ENCODE measurements at places on chromosomes 3 and 15.
A peak's percentile ranks its signal among the peaks of the same experiment; 100 is the strongest.

DNA sequence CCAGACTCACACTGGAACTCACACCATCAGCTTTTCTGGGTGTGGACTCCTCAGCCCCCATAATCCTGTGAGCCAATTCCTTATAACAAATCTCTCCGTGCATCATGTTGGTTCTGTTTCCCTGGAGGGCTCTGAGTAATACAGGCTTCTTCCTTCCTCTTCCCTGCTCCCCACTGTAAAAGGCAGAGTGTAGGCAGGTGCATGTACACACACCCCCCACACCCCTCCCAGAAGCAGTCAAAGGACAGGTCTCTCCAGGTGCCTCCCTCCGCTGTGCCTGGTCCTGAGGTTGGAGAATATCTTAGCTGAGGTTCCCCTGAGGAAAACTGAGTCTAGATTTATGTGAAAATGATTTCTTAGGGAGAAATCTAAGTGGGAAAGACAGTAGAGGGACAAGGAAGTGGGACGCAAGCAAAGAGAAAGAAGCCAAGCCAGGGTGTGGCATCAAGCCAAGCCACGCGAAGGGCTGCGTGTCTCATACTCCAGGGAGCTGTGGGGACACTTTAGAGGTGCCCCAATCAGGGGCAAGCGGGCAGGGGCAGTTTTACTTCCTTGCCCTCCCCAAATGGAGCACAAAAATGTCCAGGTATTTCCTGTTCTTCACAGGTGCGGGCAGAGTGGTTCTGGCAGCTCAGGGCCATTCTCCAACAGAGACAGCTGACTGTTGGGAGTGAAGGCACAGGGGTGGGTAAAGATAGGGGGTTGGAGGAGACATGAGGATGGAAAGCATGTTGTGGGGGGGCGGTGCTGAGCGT is 86.6 kb downstream of the HMG20A start:
- DNase-seq, result no peak

GRCh38 chr15:68303134-68303533 is 25.6 kb downstream of the FEM1B start:
- no peak for DNase-seq

DNA sequence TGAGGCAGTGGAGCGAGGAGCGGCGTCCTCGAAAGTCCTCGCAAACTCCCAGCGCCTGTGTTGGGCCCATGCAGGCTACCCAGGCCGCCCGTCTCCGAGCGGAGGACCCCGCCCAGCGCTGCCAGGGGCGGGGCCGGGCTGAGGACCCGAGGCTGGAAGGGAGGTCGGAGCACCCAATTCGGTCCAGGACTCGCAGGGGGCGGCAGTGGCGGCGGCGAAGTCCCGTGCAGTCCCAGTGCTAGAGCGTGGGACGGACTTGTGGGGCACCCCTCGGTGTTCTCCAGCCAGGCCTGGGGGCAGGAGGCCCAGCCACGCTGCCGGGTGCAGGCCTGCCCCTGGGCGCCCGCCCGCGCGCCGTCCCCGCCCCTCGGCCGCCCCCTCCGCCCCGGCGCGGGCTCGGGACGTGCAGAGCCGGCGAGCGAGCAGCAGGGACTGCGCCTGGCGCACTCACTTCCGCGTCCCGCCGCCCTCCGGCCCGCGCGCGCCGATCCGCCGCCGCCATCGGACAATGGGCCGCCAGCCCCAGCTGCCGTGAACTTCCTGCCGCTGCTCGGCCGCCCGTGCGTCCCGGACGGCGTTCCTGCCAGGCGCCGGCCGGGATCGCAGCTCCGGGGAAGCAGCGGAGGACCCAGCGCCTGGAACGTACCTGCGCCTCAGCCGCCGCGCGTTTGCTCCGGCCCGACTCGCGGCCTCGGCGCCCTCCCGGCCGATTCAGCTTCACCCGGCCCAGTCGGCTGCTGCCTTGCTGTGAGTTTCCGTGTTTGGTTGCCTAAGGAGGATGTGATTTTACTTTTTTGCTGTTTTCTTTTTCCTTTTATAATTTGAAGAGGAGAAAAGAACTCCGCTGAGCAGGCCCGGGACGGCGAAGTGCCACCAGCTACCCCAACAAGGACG is 596 bp upstream of the LIMD1 start:
- peak; percentile 63 for DNase-seq

DNA sequence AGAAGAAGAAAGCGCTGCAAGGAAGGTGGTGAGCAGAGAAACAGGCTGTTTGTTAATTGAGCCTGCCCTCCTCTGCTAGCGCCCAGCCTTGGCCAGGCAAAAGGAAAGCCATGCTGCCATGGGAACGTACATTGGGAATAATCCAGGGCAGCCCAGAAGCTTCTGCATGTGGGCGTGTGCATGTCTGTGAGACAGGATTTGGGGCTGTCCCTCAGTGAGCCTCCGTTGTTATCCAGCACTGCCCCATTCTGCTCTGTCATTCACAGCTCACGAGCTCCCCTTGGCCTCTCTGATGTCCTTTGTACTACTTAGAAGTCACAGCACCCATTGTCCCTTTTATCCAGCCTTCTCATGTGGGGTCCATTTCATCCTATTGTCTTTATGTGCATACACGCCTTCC is 239.1 kb upstream of the ROPN1 start:
- no peak for DNase-seq

- no peak for DNase-seq
Measured at GRCh38 chr3:23325466-23326065, 122.4 kb downstream of the UBE2E2 start.

GRCh38 chr15:96756146-96756545 is 425.6 kb downstream of the NR2F2 start:
- DNase-seq, result no peak
